ENCODE measurements at places on chromosomes 3 and 15. TPM values are rescaled to one million over a fixed set of nuclear protein-coding genes. Genes with fewer than 3 reads are reported as not detected.

GRCh38 chr3:136008732-136009470, 43.4 kb downstream of the PPP2R3A start:
- H3K4me3 ChIP-seq = no peak overlapping the region
- H3K36me3 ChIP-seq = no peaks in the 10 kb centered on the region
- no peak for DNase-seq
- no peak overlapping the region for H3K27ac ChIP-seq

DNA sequence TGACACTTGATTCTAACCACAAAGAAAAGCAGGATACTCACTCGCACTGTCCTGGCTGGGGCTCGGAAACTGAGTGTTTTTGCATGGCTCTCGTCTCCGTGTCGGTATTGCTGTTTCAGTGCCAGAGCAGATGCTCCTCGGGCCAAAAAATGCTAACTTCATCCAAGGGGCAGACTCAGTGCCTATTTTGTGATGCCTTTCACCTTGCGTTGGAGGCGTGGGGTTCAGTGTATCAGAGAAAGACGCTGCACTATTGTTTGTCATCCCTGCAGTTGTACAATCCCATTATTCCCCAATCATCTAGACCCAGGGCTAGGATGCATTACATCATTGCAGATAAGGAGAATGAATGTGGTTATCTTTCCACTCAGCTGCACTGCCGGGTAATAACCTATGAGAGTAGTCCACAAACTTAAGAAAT, 1.4 kb downstream of the CACNA2D3 start:
- H3K27me3 ChIP-seq = peaks cover 40% of the 10 kb centered on the region
- no peak for DNase-seq
- no peak overlapping the region for H3K27ac ChIP-seq
- H3K36me3 ChIP-seq = peaks cover 2% of the 10 kb centered on the region
- H3K4me1 ChIP-seq = peaks cover 2% of the 10 kb centered on the region

DNA sequence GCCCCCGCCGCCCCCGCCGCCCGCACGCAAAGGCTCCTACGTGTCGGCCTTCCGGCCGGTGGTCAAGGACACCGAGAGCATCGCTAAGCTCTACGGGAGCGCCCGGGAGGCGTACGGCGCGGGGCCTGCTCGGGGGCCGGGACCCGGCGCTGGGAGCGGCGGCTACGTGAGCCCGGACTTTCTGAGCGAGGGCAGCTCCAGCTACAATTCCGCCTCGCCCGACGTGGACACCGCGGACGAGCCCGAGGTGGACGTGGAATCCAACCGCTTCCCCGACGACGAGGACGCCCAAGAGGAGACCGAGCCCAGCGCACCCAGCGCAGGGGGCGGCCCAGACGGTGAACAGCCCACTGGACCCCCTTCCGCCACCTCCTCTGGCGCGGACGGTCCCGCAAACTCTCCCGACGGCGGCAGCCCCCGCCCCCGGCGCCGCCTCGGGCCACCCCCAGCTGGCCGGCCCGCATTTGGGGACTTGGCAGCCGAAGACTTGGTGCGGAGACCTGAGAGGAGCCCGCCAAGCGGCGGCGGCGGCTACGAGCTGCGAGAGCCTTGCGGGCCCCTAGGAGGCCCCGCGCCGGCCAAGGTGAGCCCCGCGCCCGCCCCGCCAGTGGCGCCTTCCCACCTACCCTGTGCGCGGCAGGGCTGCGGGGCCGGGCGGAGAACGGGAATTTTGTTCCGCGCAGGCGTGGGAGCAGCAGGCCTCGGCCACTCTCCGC, 2.4 kb downstream of the SKOR1 start:
- peaks cover 9% of the 10 kb centered on the region for H3K36me3 ChIP-seq
- H3K4me1 ChIP-seq = peaks cover 26% of the 10 kb centered on the region
- H3K27me3 ChIP-seq = peaks cover 70% of the 10 kb centered on the region
- DNase-seq = no peak
- no peak overlapping the region for H3K4me3 ChIP-seq

DNA sequence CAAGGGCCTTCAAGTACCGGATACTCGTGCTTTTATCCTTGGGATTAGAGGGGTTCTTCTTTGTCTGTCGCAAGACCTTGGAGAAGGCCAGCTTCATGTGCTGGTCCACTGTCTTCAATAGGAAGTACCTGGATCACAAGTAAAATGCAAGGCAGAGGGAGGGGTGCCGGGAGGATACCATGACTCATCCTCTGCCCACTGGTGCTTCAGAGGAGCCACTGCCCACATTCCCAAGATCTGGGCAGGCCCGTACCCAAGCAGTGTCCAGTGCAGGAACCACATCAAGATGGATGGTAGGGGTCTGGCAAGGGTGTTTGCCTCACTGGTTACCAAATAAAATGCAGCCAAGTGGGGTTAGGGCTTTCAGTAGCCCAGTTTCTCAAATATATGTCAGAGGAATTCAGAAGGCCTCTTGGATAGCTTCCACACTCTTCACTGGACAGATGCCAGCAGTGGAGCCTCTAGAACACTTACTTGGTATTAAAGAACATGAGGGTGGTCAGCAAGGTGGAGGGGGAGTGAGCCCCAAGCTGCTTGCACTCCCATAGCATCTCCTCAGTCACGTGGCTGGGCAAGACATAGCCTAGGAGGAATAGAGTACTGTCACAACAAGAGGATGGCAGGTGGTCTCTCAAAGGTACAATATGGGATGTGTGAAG, 3.6 kb upstream of the IMPDH2 start:
- no peaks in the 10 kb centered on the region for H3K27me3 ChIP-seq
- H3K36me3 ChIP-seq = peaks cover 65% of the 10 kb centered on the region
- no peak for DNase-seq
- H3K4me1 ChIP-seq = peaks cover 17% of the 10 kb centered on the region
- H3K4me3 ChIP-seq = no peak overlapping the region
- no peak overlapping the region for H3K27ac ChIP-seq

The CADM2 gene
- total RNA-seq = not detected

The TTLL13 gene
- 1.4 TPM for total RNA-seq

The PLA2G4F gene
- not detected for total RNA-seq

- DNase-seq = peak; percentile 82
- H3K4me1 ChIP-seq = peaks cover 22% of the 10 kb centered on the region
- no peaks in the 10 kb centered on the region for H3K27me3 ChIP-seq
- H3K4me3 ChIP-seq = peak overlapping the region; percentile 96
- peak overlapping the region; percentile 98 for H3K27ac ChIP-seq
Measured at GRCh38 chr3:196740481-196741248, 1.0 kb downstream of the PAK2 start.

- no peaks in the 10 kb centered on the region for H3K36me3 ChIP-seq
- H3K27me3 ChIP-seq = no peaks in the 10 kb centered on the region
- H3K4me3 ChIP-seq = no peak overlapping the region
- peaks cover 1% of the 10 kb centered on the region for H3K4me1 ChIP-seq
- H3K27ac ChIP-seq = no peak overlapping the region
Measured at GRCh38 chr3:36964331-36964730, 19.5 kb upstream of the TRANK1 start.

The EIF4E3 gene
- 20.3 TPM for total RNA-seq

DNA sequence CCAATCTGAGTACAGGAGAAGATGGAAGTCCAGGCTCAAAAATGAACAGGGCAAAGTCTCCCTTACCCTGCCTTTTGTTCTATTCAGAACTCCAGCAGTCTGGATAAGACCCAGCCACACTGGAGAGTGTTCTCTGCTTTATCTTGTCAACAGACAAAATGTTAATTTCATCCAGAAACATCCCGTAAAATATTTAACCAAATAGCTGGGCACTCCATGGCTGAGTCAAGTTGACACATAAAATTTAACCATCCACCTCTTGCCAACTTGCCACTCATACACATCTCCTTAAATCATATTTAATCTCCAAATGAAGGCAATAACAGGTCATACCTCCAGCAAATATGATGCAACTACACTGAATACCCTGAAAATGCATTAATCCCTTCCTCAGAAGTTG, 33.6 kb downstream of the MKRN3 start:
- no peak overlapping the region for H3K4me3 ChIP-seq
- no peak for DNase-seq
- no peaks in the 10 kb centered on the region for H3K36me3 ChIP-seq

DNA sequence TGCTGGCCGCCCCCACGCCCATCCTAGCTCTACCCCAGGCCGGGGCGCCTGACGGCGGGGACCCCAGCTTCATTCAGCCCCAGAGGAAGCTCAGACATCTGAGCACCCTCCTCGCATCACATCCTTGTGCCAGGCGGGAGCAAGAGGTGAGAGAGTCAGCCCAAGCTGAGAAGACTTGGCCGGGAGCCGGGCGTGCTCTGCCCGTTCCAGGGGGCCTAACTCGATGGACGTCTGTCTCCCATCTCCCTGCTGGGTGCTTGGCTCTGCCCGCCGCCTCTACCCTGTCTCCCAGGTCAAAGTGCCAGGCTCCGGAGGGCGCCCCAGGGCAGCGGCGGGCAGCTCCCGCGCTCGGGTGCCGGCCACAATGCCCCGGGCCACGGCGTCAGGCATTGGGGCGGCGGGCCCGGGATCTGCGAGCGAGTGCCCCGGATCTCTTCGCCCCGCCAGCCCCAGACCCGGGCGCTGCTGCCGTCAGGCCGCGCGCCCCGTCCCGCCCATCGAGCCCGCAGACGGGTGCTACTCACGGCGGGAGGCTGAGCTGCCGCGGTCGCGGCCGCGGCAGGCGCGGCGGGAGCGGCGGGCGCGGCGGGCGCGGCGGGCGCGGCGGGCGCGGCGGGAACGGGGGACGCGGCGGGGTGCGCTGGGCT, 388 bp downstream of the DAPK2 start:
- peak overlapping the region; percentile 61 for H3K4me3 ChIP-seq
- no peak overlapping the region for H3K27ac ChIP-seq
- no peak for DNase-seq
- H3K4me1 ChIP-seq = peaks cover 15% of the 10 kb centered on the region

The GPR87 gene
- 1.0 TPM for total RNA-seq

- H3K27me3 ChIP-seq = peaks cover 8% of the 10 kb centered on the region
- DNase-seq = no peak
- H3K4me3 ChIP-seq = no peak overlapping the region
- H3K27ac ChIP-seq = no peak overlapping the region
- H3K4me1 ChIP-seq = no peaks in the 10 kb centered on the region
Measured at GRCh38 chr3:124202754-124203153, 210.8 kb upstream of the ROPN1 start.

- H3K36me3 ChIP-seq = no peaks in the 10 kb centered on the region
- DNase-seq = peak; percentile 64
- no peak overlapping the region for H3K4me3 ChIP-seq
- peaks cover 2% of the 10 kb centered on the region for H3K4me1 ChIP-seq
- peaks cover 10% of the 10 kb centered on the region for H3K27me3 ChIP-seq
Measured at GRCh38 chr3:42961633-42962032, 17.5 kb upstream of the GASK1A start.

The PPP1R14D gene
- not detected for total RNA-seq

DNA sequence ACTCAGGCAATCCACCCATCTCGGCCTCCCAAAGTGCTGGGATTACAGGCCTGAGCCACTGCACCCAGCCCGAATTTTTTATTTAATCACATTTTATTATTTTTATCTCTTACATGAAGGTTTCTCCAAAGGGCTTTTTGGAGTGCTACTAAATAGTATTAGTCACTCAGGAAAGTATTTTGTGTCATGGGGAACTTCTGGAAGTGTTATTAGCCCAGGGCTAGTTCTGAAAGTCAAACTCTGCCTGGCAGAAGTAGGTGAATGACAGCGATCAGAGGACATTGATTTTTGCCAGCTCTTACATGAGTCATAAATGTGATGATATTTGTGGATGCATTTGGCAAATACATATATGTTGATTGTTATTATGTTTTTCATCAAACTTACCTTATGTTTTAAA, 48.7 kb downstream of the ZPLD1 start:
- no peak for DNase-seq
- no peak overlapping the region for H3K4me3 ChIP-seq
- no peaks in the 10 kb centered on the region for H3K36me3 ChIP-seq
- H3K27me3 ChIP-seq = peaks cover 4% of the 10 kb centered on the region
- no peak overlapping the region for H3K27ac ChIP-seq
- no peaks in the 10 kb centered on the region for H3K4me1 ChIP-seq

The CHRNB4 gene
- not detected for total RNA-seq

The BMF gene
- total RNA-seq = 8.4 TPM

The ZNF660 gene
- total RNA-seq = 0.30 TPM

GRCh38 chr3:194275721-194276120, 75.4 kb downstream of the CPN2 start:
- no peaks in the 10 kb centered on the region for H3K36me3 ChIP-seq
- no peak overlapping the region for H3K4me3 ChIP-seq

- H3K36me3 ChIP-seq = peaks cover 18% of the 10 kb centered on the region
- peak overlapping the region; percentile 88 for H3K4me3 ChIP-seq
- H3K27ac ChIP-seq = peak overlapping the region; percentile 92
- H3K4me1 ChIP-seq = peaks cover 40% of the 10 kb centered on the region
- peaks cover 4% of the 10 kb centered on the region for H3K27me3 ChIP-seq
Measured at GRCh38 chr15:90001683-90002427, 731 bp downstream of the ZNF710 start.

The PLA2G4D gene
- total RNA-seq = not detected

DNA sequence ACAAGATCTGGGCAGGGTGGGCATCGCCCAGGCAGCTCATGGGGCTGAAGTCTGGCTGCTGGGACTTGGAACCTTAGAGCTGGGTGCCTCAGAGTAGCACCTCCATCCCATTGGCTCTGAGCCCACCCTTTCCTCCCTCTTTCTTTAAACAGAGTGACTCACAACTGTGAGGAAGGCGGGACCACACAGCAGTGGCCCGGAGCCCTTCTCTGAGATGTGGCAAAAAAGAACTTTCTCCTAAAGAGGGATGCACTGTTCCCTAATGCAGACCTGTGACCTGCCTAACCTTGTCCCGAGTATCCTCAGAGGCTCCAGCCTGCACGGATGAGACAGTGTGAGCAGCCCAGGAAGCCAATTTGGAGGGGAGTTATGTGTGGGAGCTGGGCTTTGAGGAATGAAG, 23.6 kb downstream of the PRR20G start:
- H3K4me3 ChIP-seq = no peak overlapping the region
- no peak for DNase-seq
- no peaks in the 10 kb centered on the region for H3K36me3 ChIP-seq
- H3K4me1 ChIP-seq = no peaks in the 10 kb centered on the region
- no peak overlapping the region for H3K27ac ChIP-seq

The GRK7 gene
- not detected for total RNA-seq

The STX19 gene
- total RNA-seq = not detected

DNA sequence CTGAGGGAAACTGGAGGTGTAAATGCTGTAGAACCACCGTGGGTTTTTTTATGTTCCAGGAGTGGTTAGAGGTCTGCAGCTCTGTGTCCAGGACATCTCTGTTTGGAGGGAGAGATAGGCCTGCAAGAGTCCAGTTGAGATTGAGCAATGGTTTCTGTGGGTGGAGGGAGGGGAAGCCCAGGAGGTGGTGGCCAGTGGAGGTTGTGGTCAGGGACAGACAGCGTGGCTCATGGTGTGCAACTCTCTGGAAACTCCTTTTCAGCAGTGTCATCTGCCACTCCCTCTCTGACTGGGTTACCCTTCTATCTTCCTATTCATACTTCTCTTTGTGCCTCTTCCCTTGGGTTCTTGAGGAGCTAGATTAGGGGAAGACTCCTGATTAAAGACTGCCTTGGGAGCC, 9.6 kb downstream of the XCR1 start:
- peak overlapping the region; percentile 79 for H3K27ac ChIP-seq
- no peak for DNase-seq
- peaks cover 42% of the 10 kb centered on the region for H3K4me1 ChIP-seq
- peaks cover 10% of the 10 kb centered on the region for H3K27me3 ChIP-seq
- H3K36me3 ChIP-seq = peaks cover 3% of the 10 kb centered on the region

All from activated CD4-positive, alpha-beta T cell treated with anti-CD3 and anti-CD28 coated beads, Interleukin-2, amount 10 ng/mL, durations not matched to agents 24 days and 14 days (primary cell).